Articular chondrocyte of knee joint (primary cell): ENCODE measurements at places on chromosomes 4 and X. TPM values are rescaled to one million over a fixed set of nuclear protein-coding genes. Genes with fewer than 3 reads are reported as not detected.

Gene TMEM144
- total RNA-seq: 9.4 and 11.8 TPM in 2 replicates

Gene SLC16A2
- total RNA-seq: 18.6 and 23.7 TPM in 2 replicates

Gene EFHC2
- 2.0 and 2.6 TPM in 2 replicates for total RNA-seq

Gene MAOB
- 3.5 and 3.8 TPM in 2 replicates for total RNA-seq

Gene BEX5
- 0.78 and 0.97 TPM in 2 replicates for total RNA-seq

Gene SPANXB1
- total RNA-seq: not detected in 2 replicates

Gene VSIG4
- not detected in 2 replicates for total RNA-seq

Gene ASMT
- not detected in 2 replicates for total RNA-seq

Gene RTL5
- total RNA-seq: 0.91 and 1.1 TPM in 2 replicates

Gene TIMM8A
- total RNA-seq: 5.3 and 7.6 TPM in 2 replicates

Gene FAM236C
- total RNA-seq: not detected in 2 replicates

Gene NPY2R
- total RNA-seq: not detected in 2 replicates

Gene TMEM255A
- total RNA-seq: 0.13 and 0.54 TPM in 2 replicates

Gene MAGEA2B
- not detected in 2 replicates for total RNA-seq

Gene MTMR8
- 1.5 and 1.7 TPM in 2 replicates for total RNA-seq

Gene RPS6KA6
- 3.4 and 6.8 TPM in 2 replicates for total RNA-seq

Gene ELF4
- total RNA-seq: 13.6 and 16.7 TPM in 2 replicates
